Activated B cell treated with CpG ODN at 0.5 μM for 24 hours (primary cell): ENCODE measurements at places on chromosomes 1 and 21. TPM values are rescaled to one million over a fixed set of nuclear protein-coding genes. Genes with fewer than 3 reads are reported as not detected.

GRCh38 chr1:201471772-201472171 is 2.8 kb upstream of the PHLDA3 start:
- peaks cover 7% of the 10 kb centered on the region for H3K4me1 ChIP-seq
- no peaks in the 10 kb centered on the region for H3K36me3 ChIP-seq
- H3K4me3 ChIP-seq: no peak overlapping the region

RNU1-2 gene
- total RNA-seq: 3,526 and 4,195 TPM in 2 replicates

GRCh38 chr1:60088620-60089155 is 15.1 kb upstream of the C1orf87 start:
- no peak overlapping the region for H3K4me3 ChIP-seq
- no peaks in the 10 kb centered on the region for H3K4me1 ChIP-seq
- no peak for DNase-seq
- H3K27me3 ChIP-seq: no peaks in the 10 kb centered on the region

FAM163A gene
- not detected in 2 replicates for total RNA-seq

DNA sequence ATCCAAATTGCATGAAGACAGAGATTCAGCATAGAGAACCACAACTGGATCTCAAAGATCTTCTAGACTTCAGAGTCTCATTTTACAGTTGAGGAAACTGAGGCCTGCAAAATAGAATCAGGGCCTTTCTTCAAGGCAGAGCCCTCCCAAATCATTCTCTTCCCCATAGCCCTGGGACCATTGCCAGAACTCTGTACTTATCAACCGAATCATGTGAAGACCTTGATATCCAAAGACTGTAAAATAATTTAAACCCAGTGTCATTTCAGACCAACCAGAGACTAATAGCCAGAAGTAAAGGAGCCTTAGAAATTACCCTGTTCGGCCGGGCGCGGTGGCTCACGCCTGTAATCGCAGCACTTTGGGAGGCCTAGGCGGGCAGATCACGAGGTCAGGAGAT is 90.1 kb downstream of the DTL start:
- H3K27me3 ChIP-seq: no peaks in the 10 kb centered on the region
- no peak overlapping the region for H3K27ac ChIP-seq
- H3K4me3 ChIP-seq: no peak overlapping the region
- DNase-seq: no peak
- no peaks in the 10 kb centered on the region for H3K36me3 ChIP-seq

DNA sequence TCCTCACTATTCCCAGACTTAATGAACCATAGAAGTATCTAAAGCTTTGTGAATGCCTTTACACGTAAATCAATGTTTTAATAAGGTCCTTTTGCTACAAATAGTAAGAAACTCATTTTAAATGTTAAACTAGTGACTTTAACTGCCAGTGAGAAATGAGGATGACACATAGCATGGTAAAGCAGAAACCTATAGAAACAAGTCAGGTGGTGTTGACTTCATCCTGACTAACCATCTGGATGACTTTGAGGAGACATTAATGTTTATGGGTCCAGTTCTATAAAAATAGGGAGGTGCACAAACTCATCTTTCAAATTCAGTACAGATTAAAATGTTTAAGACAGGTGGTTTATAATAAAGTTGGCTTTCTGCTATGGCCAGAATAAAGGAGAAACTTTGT is 85.4 kb downstream of the COLGALT2 start:
- H3K27ac ChIP-seq: no peak overlapping the region
- H3K4me3 ChIP-seq: no peak overlapping the region
- no peaks in the 10 kb centered on the region for H3K36me3 ChIP-seq
- H3K27me3 ChIP-seq: peaks cover 13% of the 10 kb centered on the region
- H3K4me1 ChIP-seq: no peaks in the 10 kb centered on the region
- DNase-seq: no peak

ZFP69B gene
- 8.9 and 10.4 TPM in 2 replicates for total RNA-seq

FOXD2 gene
- 0.10 and 0.20 TPM in 2 replicates for total RNA-seq

DNA sequence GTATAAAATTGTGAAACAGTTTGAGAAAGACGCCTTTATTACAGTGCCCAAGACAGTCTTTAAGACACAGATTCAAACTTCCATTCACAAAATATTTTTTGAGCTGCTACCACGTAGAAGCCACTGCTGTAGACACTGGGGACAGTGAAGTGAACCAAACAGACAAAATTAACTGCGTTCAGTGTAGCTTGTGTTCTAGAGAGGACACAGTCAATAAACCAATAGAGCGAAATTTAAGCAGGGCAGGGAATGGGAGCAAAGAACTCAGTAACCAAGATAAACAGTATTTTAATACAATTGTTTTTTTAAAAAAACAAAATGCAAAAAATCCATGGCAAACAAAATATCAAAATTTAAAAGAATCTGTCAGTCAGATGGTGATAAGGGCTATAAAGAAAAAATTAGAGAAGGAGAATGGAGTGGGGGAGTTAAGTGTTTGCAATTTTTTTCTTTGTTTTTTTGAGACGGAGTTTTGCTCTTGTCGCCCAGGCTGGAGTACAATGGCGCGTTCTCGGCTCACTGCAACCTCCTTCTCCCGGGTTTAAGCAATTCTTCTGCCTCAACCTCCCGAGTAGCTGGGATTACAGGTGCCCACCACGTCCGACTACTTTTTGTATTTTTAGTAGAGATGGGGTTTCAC is 719 bp upstream of the PARS2 start:
- peak overlapping the region; percentile 89 for H3K27ac ChIP-seq
- DNase-seq: no peak
- no peaks in the 10 kb centered on the region for H3K27me3 ChIP-seq
- peak overlapping the region; percentile 90 for H3K4me3 ChIP-seq
- H3K36me3 ChIP-seq: peaks cover 4% of the 10 kb centered on the region
- peaks cover 24% of the 10 kb centered on the region for H3K4me1 ChIP-seq

GRCh38 chr1:186657481-186657880 is 22.7 kb downstream of the PTGS2 start:
- no peaks in the 10 kb centered on the region for H3K27me3 ChIP-seq
- H3K4me3 ChIP-seq: no peak overlapping the region
- no peak for DNase-seq
- no peaks in the 10 kb centered on the region for H3K4me1 ChIP-seq

TFAP2E gene
- total RNA-seq: 1.9 and 2.0 TPM in 2 replicates

DNA sequence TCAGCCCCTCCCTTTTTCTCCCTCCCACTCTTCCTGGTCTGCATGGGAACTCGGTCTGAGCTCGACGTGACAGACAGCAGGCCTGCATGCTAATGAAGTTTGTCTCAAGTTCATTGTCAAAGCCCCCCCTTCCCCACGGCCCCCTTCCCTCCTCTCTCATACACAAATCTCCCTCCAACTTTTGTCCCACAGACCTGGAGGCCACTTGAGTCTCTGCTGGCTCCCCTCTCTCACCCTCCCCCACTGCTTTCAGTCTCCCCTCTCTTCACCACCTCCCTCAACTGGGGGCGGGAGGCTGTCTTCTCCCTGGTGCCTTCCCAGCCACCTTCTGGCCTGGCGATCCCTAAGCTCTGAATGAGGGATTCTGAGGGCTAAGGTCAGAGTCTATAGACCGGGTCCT is 61.3 kb downstream of the RHBG start:
- no peaks in the 10 kb centered on the region for H3K36me3 ChIP-seq
- no peak overlapping the region for H3K4me3 ChIP-seq
- DNase-seq: no peak
- peaks cover 88% of the 10 kb centered on the region for H3K27me3 ChIP-seq
- peaks cover 4% of the 10 kb centered on the region for H3K4me1 ChIP-seq

- H3K27ac ChIP-seq: no peak overlapping the region
- H3K27me3 ChIP-seq: no peaks in the 10 kb centered on the region
These were observed 133.5 kb downstream of the HMGB4 start for GRCh38 chr1:33997127-33998036.

GRCh38 chr1:221227460-221227859 is 348.2 kb downstream of the HLX start:
- H3K27me3 ChIP-seq: peaks cover 18% of the 10 kb centered on the region
- H3K4me3 ChIP-seq: no peak overlapping the region
- no peak overlapping the region for H3K27ac ChIP-seq
- H3K4me1 ChIP-seq: no peaks in the 10 kb centered on the region
- no peaks in the 10 kb centered on the region for H3K36me3 ChIP-seq
- no peak for DNase-seq

FAM78B gene
- total RNA-seq: 0.64 and 1.00 TPM in 2 replicates

- no peak overlapping the region for H3K27ac ChIP-seq
- DNase-seq: no peak
- H3K27me3 ChIP-seq: no peaks in the 10 kb centered on the region
- no peaks in the 10 kb centered on the region for H3K4me1 ChIP-seq
- H3K4me3 ChIP-seq: no peak overlapping the region
These were observed 472.6 kb upstream of the DEPDC1 start for GRCh38 chr1:68969441-68969840.

- H3K4me3 ChIP-seq: peak overlapping the region; percentile 83
- peaks cover 5% of the 10 kb centered on the region for H3K4me1 ChIP-seq
- H3K27ac ChIP-seq: no peak overlapping the region
- no peak for DNase-seq
- peaks cover 2% of the 10 kb centered on the region for H3K27me3 ChIP-seq
These were observed 7.2 kb upstream of the OPTC start for GRCh38 chr1:203486618-203487370.

GRCh38 chr1:216612291-216612690 is 110.9 kb downstream of the ESRRG start:
- H3K36me3 ChIP-seq: no peaks in the 10 kb centered on the region
- H3K4me1 ChIP-seq: no peaks in the 10 kb centered on the region
- H3K27me3 ChIP-seq: no peaks in the 10 kb centered on the region
- no peak overlapping the region for H3K27ac ChIP-seq
- no peak overlapping the region for H3K4me3 ChIP-seq

- no peaks in the 10 kb centered on the region for H3K27me3 ChIP-seq
- DNase-seq: no peak
- H3K27ac ChIP-seq: no peak overlapping the region
- H3K36me3 ChIP-seq: no peaks in the 10 kb centered on the region
- peaks cover 5% of the 10 kb centered on the region for H3K4me1 ChIP-seq
- no peak overlapping the region for H3K4me3 ChIP-seq
These were observed 7.7 kb upstream of the RAB4A start for GRCh38 chr1:229263254-229263653.

- peaks cover 29% of the 10 kb centered on the region for H3K27me3 ChIP-seq
- H3K4me3 ChIP-seq: no peak overlapping the region
- H3K27ac ChIP-seq: no peak overlapping the region
These were observed 4.8 kb downstream of the KIAA1614 start for GRCh38 chr1:180917306-180918065.

DNA sequence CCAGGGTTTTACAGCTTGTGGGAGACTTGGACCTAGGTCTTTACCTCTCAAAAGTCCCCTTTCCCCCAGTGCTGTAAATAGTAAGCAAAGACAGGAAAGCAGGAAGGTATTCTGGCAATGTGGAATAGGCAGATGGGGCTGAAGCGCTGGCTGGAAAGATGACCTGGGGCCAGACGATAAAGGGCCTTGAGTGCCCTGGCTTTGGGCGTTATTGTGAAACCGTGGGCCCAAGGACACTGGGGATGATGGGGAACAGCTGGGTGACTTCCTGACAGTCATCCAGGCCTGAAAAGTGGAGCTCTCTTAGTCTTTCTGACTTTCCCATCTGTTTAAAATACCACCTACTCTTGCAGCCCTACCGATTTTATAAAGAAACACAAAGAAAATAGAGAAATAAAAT is 16.3 kb downstream of the URB2 start:
- peaks cover 16% of the 10 kb centered on the region for H3K4me1 ChIP-seq
- no peak overlapping the region for H3K27ac ChIP-seq
- no peaks in the 10 kb centered on the region for H3K27me3 ChIP-seq

- no peaks in the 10 kb centered on the region for H3K36me3 ChIP-seq
- DNase-seq: no peak
- peaks cover 6% of the 10 kb centered on the region for H3K27me3 ChIP-seq
- H3K4me3 ChIP-seq: no peak within 1 kb of the TSS
- H3K27ac ChIP-seq: no peak within 1 kb of the TSS
These were observed at the start of gene CCDC27 for GRCh38 chr1:3752400-3752945. TSS of gene CCDC27 (plus strand) at chr1:3752450. CDS start at chr1:3752482, 32 bp downstream.

- no peaks in the 10 kb centered on the region for H3K27me3 ChIP-seq
- peaks cover 57% of the 10 kb centered on the region for H3K36me3 ChIP-seq
- H3K4me3 ChIP-seq: no peak overlapping the region
- H3K27ac ChIP-seq: no peak overlapping the region
These were observed 77.0 kb downstream of the ZZZ3 start for GRCh38 chr1:77605246-77606026.

GRCh38 chr21:28309596-28309995 is 683.1 kb downstream of the LTN1 start:
- no peaks in the 10 kb centered on the region for H3K27me3 ChIP-seq
- H3K36me3 ChIP-seq: no peaks in the 10 kb centered on the region
- no peak overlapping the region for H3K4me3 ChIP-seq

CLDN8 gene
- not detected in 2 replicates for total RNA-seq

DNA sequence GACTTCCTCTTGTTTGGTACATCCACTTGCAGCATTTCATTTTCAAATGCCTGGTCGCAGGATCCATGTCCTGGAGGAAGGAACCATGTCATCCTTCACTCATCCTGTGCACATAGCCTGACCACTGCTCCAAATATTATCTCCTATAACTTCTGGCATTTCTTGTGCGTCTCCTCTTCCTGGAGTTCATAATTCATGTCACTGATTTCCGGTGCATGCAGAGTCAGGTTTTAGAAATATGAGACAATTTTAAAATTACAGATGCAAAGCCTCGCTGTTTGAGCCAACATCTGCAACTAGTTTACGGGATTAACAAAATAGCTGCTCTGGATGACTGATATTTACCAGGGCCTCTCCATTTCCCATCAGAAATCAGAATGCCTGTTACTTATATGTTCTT is 268.1 kb downstream of the DNM3 start:
- H3K27ac ChIP-seq: no peak overlapping the region
- DNase-seq: no peak
- H3K4me1 ChIP-seq: no peaks in the 10 kb centered on the region
- H3K36me3 ChIP-seq: no peaks in the 10 kb centered on the region
- no peak overlapping the region for H3K4me3 ChIP-seq
- peaks cover 3% of the 10 kb centered on the region for H3K27me3 ChIP-seq

GRCh38 chr1:22494144-22494543 is 42.5 kb downstream of the ZBTB40 start:
- H3K27ac ChIP-seq: no peak overlapping the region
- peaks cover 72% of the 10 kb centered on the region for H3K36me3 ChIP-seq
- no peaks in the 10 kb centered on the region for H3K27me3 ChIP-seq
- H3K4me3 ChIP-seq: no peak overlapping the region
- H3K4me1 ChIP-seq: no peaks in the 10 kb centered on the region

- H3K27ac ChIP-seq: no peak overlapping the region
- H3K36me3 ChIP-seq: no peaks in the 10 kb centered on the region
- peaks cover 13% of the 10 kb centered on the region for H3K4me1 ChIP-seq
- no peak overlapping the region for H3K4me3 ChIP-seq
- no peaks in the 10 kb centered on the region for H3K27me3 ChIP-seq
- no peak for DNase-seq
These were observed 6.8 kb downstream of the SH2D2A start for GRCh38 chr1:156809711-156810366.

DNA sequence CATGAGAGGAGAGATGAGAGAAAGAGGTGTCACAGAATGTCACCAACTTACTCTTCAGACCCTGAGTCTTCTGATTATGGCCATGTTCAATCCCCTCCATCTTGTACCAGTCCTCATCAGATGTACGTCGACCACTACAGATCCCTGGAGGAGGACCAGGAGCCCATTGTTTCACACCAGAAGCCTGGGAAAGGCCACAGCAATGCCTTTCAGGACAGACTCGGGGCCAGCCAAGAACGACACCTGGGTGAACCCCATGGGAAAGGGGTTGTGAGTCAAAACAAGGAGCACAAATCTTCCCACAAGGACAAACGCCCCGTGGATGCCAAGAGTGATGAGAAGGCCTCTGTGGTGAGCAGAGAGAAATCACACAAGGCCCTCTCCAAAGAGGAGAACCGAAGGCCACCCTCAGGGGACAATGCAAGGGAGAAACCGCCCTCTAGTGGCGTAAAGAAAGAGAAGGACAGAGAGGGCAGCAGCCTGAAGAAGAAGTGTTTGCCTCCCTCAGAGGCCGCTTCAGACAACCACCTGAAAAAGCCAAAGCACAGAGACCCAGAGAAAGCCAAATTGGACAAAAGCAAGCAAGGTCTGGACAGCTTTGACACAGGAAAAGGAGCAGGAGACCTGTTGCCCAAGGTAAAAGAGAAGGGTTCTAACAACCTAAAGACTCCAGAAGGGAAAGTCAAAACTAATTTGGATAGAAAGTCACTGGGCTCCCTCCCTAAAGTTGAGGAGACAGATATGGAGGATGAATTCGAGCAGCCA is 8.0 kb downstream of the ELOA start:
- peak overlapping the region; percentile 41 for H3K27ac ChIP-seq
- peaks cover 93% of the 10 kb centered on the region for H3K36me3 ChIP-seq
- H3K4me3 ChIP-seq: no peak overlapping the region
